NCI-H1048 (cell line): ENCODE measurements at places on chromosomes 2 and 18.

- DNase-seq = no peak
Observed at GRCh38 chr2:36611316-36611990, 13.5 kb upstream of the FEZ2 start.

DNA sequence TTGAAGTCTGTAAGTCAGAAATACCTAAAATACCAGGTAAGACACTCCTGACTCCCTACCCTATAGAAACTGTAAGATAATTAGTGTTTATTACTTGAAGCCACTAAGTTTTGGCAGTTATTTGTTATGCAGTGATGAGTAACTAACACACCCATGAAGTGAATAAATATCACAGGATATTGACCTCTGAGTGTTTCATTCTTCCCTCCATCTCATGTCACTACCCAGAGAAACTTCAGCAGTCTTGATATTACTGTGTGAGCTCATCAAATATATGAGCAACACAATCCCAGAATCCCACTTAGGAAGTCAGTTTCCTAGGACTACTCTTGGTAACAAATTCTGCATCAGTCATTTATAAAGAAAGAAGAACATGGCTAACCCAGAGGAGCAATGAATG is 529.7 kb downstream of the FBXO15 start:
- DNase-seq = no peak

DNA sequence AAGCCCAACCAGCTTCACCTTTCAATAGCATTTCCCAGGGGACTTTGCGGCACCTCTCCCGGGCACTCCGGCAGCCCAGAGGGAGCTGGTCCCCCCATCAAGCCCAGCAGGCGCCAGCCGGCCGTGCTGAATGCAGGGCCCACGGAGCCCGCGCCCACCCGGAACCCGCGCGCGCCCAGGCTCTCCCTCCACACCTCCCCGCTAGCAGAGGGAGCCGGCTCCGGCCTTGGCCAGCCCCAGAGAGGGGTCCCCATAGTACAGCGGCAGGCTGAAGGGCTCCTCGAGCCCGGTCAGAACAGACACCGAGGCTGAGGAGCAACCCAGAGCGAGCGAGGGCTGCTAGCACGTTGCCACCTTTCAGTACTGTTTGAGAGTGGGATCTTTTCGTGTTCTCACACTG is 300.8 kb downstream of the DSEL start:
- no peak for DNase-seq

DNA sequence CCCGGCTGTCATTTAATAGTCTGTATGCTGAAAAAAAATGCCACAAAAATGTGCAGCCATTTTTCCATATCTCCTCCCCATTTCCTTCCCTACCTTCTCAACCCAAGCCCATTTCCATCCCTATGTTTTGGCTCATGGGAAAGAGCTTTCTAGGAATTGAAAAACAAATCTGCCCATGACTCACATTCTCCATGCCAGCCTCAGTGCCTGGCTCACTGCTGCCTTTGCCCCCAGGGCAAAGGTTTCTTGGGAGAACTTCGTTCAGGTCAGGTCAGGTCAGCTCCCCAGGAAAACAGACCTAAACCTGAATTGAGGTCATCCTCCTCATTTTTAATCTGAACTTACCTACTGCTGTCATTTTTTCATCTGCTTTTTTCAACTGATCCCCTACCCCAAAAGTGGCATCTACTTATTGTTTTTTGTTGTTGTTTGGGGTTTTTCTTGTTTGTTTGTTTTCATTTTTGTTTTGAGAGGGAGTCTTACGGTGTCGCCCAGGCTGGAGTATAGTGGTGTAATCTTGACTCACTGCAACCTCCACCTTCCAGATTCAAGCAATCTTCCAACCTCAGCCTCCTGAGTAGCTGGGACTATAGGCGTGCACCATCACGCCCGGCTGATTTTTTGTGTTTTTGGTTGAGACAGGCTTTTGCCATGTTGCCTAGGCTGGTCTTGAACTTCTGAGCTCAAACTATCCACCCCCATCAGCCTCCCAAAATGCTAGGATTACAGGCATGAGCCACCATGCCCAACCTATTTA is 66.7 kb downstream of the FECH start:
- DNase-seq = no peak

GRCh38 chr2:182666674-182667314 is 49.3 kb upstream of the DNAJC10 start:
- no peak for DNase-seq

DNA sequence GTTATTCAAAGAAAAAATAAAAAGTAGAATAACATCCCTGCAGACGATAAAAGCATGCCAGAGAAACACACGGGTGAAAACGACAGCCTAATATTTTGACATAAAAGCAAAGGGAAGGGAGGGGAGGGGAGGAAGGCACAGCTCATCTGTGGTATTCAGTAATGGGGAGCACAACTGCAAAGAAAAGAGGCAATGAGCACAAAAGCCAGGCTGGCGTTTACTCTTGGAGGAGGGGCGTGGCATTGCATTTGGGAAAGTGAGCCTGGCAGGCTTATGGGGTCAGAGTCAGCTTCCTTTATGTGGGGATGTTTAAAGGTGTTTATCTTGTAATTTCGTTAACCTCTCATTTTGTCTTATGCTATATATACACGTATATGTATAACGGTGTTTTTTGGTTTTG is 53.2 kb downstream of the STEAP3 start:
- DNase-seq = no peak

- DNase-seq = no peak
Observed at GRCh38 chr18:3857544-3857943, 407.6 kb downstream of the TGIF1 start.

DNA sequence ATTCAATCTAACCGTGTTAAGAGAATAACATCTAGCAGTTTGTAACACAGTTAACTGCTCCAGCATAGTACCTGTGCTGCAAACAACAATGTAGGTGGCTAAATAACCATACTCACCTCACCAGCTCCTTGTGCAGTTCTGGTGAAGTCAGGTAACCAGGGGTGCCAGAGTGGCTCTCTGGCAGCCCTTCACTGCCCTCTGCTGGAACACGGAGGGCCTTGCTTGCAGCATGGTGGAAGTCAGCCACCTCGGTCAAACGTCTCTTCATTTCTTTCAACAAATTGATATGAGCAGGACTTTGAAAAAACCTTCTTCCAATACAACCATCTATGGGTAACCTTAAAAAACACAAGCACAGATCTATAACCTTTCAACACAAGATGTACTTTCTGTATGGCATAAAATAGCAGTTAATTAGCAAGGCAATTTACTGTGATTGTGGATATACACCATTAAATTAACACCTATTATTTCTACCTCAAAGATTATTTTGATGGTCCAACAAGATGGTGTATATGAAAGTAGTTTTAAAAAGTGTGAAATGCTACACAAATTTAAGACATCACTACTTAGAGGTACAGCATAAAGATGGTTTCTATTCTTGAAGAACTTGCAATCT is 56.6 kb downstream of the EPG5 start:
- DNase-seq = no peak

DNA sequence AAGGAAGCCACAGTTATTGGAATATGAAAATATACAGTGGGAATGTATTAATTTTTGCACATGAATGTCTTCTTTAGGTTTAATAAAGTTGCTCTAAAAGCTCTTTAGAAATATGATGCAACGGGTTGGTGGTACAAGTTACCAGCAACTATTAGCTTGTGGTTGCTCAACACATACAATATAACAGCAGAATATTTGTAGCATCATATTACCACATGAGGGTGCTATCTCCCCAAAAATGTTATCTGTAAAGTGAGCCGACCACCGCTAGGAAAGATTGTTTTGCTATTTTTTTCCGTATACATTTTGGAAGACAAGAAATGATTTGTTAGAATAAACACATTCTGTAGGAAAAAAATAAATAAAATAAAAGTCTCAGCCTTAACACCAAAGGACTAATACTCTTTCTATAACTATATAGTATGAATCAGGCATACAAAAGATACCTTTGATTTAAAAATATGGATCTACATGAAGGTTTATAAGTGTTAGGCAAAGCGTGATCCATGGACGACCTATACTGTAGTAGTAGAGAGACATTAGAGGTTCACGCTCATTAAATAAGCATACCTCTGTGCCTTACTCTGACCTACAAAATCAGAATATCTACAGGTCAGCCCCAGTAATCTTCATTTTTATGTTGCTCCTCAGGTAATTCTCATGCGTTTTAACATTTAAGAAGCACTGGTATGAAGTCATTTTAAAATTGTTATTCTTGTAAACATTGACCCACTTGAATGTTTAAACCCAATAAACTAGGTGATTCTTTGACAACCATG is 1110.6 kb upstream of the ACVR2A start:
- DNase-seq = no peak

- DNase-seq = no peak
Observed at GRCh38 chr2:160267022-160267421, 67.0 kb upstream of the ITGB6 start.

DNA sequence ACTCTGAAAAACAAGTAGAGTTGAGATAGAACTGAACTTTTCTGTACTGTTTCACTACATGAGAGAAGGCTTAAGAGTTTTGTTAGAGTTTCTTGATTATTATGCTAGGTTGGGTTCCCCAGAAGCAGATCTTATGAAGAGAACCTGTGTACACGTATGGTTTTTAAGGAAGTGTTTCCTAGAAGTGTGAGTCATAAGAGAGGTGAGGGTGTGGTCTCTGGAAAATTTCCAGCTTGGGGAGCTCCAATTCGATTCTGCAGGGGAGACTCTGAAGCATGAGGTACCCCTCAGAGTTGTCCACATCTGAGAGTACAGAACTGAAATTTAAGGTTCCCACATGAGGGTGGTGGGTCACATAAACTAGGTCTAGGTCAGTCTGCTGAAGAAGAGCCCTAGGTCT is 83.3 kb upstream of the MAP2 start:
- no peak for DNase-seq

DNA sequence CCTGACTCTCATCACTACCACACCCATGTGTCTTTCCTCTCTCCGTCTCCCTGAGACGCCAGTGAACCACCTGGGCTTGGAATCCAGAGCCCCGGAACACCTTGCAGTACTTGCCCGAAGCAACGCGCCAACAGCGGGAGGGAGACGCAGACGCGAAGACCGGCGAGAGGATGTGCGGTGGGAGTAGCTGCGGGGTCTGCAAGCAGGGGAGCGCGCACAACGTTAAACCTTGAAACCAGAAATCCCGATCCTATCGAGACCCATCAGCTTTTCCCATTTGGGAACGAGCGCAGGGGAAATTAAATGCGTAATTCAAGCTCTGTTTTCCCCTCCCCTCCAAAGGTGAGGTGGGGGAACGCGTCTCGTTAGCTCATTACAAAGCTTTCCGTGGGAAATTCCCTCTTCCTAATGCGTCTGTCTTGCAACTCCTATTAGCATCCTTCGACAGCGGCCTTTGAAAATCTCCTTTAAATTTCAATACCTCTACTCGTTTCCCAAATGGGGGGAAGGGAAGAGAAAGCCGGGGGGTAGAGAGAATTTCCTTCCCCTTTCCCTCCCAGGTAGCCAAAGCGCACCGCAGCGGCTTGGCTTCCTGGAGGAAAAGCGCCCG is 421 bp upstream of the CNTNAP5 start:
- no peak for DNase-seq

- no peak for DNase-seq
Observed at GRCh38 chr2:176664478-176664877, 395.2 kb downstream of the MTX2 start.
